ENCODE measurements at places on chromosomes 1 and 21. TPM values are rescaled to one million over a fixed set of nuclear protein-coding genes. Genes with fewer than 3 reads are reported as not detected.

The AKR7A3 gene
- polyA plus RNA-seq, result not detected

The CD1B gene
- not detected for polyA plus RNA-seq

The KCND3 gene
- not detected for polyA plus RNA-seq

The LRRC39 gene
- not detected for polyA plus RNA-seq

The CHD1L gene
- polyA plus RNA-seq, result 21.2 TPM
